ENCODE measurements at places on chromosomes 6 and 20.

- DNase-seq: no peak
These were observed 18.4 kb upstream of the ZNF292 start for GRCh38 chr6:87136963-87137362.

DNA sequence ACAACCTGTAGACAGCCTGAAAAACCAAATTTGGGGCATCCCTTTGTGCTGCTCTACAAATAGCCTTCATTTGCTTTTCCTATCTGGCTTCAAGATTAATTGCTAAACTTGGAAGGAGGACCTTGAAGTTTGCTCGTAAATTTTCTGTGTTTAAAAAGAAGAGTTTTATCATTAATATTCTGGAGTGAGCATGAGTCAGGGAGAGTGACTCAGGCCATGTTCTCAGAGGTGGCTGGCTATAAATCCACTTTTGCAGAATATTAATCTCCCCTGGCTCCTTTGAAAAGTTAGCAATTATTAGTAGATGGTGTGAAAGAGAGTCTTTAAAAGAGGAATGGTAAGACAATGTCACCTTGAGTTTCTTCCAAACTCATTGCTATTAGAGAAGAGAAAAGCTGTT lies 91.0 kb downstream of the ANKEF1 start:
- DNase-seq: no peak

DNA sequence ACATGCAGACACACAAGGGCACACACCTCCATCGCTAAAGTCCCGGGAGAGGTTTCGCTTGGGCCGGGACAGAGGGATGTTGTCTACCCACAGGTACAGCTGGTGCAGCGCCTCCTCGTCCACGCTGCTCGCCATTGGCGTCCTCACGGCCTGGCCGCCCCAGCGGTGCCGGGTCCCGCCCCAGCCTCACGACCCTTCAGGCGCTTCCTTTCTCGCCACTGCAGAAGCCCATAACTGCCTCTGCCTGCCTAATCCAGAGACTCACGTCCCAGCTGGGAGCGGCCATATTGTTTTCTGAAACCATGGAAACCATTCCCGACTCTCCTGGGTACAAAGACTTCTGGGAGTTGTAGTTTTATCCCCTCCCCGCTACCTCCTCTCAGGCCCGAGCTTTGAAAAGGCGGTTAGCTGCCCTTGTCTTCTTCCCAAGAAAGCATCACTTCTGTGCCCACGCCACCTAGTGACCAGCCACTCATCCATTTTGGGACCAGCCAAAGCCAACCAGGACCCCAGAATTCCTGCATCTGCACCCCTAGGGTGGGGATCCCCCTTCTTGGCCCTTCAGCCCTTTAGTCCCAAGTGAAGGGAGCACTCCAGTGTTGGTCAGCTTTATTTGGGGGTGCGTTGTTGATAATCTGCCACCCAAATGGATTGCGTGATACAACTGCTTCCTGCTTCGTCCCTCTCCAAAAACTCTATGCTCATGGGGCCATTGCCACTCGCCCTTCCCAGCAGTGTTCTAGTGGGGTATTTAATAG lies at the start of gene SPEF1:
Gene SPEF1 (minus strand): TSS at position 296 of the 758 bp plus-strand sequence. CDS start 161 bp downstream, at position 135.
- DNase-seq: peak; percentile 24

DNA sequence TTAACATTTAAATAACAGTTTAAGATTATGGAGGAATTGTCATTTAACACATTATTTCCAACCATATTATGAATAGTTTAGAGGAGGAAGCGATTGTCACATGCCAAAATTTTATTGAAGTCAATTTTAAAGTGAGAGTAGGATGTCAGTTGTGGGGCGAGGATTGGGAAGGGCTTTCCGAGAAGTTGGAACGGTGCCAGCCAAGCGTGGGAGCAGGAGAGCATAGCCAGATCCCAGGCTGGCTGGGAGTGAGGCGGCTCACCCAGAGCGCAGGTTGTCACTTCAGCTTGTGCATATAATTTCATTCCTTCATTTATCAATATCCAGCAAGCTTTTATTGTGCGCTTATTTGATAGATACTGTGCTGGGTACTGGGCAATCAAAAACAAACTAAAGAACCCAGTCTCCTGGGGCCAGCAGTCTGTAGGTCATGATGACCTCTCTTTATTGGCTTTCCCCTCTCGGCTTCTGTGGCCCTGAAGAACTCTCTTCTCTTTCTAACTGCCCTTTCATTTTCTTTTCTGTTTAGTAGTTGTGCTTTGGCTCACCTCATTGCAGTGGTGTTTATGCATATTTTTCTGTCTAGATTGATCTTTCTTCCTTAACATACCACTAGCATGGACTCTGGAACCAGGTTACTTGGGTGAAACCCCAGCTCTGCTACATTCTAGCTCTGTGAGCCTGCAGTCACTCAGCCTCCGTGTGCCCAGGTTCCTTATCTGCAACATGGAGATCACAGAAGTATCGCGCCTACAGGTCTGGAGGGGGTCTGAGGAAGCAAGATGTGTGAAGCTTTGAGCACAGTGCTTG lies 6.4 kb downstream of the CEP43 start:
- no peak for DNase-seq

- no peak for DNase-seq
These were observed 246.0 kb downstream of the PHACTR1 start for GRCh38 chr6:12962529-12962928.
